ENCODE measurements at places on chromosomes 5 and 9.

GRCh38 chr9:136135326-136136126, 16.9 kb upstream of the TMEM250 start:
- no peak for DNase-seq

DNA sequence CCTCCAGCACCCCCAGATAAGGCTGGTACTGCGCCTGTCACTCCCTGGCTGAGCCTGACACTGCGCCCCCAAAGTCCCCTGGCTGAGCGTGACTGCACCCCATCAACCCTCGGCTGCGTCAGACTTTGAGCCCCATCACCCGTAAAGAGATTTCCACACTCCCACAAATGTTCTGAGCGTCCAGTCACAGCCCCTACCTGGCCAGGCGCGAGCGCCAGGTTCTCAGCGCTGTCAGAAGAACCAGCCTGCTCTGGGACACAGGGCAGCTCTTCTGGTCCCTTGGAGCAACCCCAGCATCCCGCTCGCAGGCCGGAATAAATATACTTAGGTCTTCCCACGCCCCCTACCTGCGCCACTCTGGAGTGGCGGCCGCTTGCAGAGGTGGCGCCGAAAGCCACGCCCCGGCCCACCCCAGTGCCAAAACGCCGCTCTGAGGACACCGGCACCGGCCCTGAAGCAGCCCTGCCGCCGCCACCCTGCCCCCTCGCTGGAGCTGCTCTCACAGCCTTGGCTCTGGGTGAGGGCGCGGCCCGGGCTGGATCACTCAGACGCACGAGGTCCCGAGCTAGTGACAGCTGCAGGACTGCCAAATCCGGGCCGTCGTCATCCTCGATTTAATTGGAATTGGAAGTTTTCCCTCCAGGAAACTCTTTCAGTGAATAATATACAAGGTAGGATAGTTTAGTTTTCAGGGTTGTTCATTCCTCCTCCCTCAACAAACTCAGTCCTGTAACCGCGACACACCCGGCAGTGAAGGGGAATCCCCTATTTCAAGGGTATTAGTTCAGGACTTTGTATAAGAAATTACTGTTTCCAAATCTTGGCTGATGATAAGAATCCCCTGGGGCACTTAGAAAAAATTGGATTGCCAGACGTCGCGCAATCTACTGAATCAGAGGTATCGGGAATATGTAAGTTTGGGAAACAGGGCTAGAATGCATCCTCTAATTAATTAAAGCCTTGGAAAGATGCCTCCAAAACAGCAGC, 1.2 kb upstream of the CEMIP2 start:
- DNase-seq = no peak

DNA sequence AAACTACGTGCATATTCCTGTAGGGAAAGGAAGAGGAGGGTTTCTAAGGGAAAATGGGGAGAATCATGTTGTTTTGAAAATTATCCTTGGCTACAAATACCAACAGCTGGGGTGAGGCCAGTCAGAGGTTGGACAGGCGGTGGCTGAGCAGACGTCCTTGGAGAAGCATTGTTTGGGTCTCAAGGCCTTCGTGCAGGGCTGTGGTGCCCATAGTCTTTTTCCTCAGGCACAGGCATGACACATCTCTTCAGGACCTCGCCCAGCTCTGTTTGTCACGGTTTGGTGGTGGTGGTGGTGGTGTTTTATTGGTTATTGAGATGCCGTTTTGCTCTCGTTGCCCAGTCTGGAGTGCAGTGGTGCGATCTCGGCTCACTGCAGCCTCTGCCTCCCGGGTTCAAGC, 27.8 kb upstream of the EGFL7 start:
- no peak for DNase-seq

DNA sequence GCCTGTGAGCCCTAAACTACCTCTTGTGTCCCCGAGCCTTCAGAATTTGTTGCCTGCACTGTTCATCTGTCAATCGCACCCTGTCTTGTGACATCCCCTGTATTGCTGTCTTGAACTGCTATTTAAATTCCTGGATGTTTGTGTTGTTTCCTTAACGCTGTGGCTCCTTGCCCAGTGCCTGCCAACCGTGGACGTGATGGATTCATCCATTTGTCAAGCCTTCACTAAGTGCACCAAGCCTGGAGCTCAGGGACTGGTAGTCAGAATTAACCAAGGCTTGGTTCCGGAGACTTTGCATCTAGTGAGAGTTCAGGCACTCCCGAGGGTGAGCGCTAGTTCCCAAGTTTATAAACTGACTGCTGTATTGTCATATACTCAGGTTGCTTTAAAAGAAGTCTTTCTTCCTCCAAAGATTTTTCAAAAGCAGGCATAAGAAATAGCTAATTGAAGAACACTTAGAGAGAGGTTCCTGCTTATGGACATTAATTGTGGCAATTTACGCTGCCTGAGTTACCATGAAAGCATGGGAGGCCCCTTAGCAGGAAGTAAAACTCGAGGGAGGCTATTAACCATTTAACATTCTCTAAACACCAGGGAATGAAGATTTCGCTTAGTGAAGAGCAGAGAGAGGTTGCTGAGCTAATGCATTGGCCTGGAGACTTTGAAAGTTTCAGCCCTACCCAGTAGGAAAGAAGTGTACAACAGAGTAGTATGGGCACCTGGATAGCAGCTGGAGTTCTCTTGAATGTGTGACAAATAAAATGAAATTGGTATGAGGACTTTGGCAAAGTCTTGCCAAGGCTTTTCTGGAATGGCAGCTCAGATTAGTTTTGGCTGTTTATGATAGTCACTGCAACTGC, 29.0 kb downstream of the RGS3 start:
- DNase-seq = peak; percentile 38

- DNase-seq = no peak
Observed at GRCh38 chr9:23771746-23772384, 54.2 kb downstream of the ELAVL2 start.

- no peak for DNase-seq
Observed at GRCh38 chr9:73611032-73611431, 459.4 kb downstream of the ANXA1 start.

GRCh38 chr9:96317335-96317980, 15.5 kb upstream of the HSD17B3 start:
- DNase-seq = peak; percentile 43

DNA sequence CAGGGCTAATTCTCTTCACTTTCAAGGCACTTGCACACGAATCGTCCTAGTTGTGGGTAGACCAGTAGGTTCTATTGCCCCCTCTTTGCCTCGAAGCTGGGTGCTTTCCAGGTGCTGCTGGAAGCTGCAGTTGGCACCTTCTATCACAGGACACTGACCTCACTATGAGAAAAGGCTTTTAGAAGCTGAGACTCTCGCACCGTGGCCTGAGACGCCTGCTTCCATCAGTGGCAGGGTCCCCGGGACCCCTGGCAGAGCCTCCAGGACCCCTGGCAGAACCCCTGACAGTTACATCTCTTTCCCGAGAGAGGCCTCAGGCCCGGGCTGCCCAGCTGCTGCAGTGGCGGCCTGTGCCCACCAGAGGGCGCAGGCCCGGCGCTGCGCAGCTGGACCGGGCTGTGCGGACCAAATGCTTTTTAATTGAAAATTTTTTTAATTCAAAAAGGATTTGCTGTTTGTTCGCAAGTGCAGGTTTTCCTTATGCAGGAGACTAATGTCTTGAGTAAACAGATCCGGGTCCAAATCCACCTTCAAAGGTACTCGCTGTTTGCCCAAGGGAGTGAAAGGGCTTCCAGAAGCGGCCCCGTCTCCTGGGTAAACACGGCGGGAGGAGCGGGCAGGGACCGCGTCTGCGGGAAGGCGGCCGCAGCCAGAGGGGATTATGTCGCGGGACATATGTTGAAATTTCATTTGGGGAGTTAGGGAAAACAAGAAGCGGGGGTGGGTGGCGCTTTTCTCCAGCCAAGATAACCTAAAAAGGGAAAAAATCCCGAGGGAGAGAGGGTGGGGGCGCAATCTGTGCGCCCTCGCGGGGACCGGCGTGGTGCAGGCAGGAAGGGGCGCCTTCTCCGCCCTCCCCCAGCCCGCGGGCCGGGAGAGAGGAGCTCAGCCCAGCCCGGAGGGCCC, 114.5 kb upstream of the LMX1B start:
- peak; percentile 1 for DNase-seq

- no peak for DNase-seq
Observed at GRCh38 chr9:68585034-68585761, 44.5 kb upstream of the TMEM252 start.

- DNase-seq = no peak
Observed at GRCh38 chr5:146248561-146248960, 45.2 kb downstream of the RBM27 start.

DNA sequence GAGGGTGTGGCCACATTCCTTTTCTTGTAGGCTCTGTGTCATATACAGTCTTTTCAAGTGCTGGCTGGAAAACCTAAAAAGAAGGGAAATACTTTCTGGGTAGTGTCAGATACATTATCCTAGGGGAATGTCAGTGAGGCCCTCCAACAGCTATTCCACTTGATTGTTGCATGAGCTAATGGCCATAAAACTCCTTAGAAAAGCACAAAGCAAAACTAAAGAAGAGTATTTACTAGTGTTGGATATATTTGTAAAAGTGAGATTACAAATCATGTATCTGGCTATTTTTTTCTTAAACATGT, 829 bp downstream of the ANXA1 start:
- DNase-seq = no peak

GRCh38 chr9:15403155-15403554, 19.5 kb upstream of the SNAPC3 start:
- DNase-seq = peak; percentile 10

GRCh38 chr9:134690301-134690751, 48.7 kb downstream of the COL5A1 start:
- no peak for DNase-seq

GRCh38 chr9:108002371-108002956, 512.9 kb upstream of the KLF4 start:
- DNase-seq = peak; percentile 75

GRCh38 chr5:170623576-170624181, 119.9 kb downstream of the KCNIP1 start:
- DNase-seq = peak; percentile 48

- DNase-seq = no peak
Observed at GRCh38 chr9:15764131-15764530, 211.3 kb downstream of the CCDC171 start.

DNA sequence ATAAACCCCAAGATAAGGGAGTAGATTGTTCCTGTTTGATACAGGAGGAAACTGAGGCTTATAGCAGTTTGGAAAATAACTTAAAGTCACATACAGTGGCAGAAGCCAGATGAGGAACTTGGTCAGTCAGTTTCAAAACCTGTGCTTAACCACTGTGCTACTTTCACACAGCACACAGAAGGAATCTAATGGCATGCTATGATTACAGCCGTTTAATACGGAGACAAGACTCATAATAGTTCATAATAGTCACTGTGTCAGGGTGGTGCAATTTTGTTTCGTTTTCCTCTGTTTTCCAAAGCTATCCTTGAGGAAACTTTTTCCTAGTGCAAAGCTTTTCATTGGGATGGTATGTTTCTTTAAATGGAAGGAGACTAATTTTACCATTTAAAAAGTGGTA, 112.3 kb downstream of the GCNT1 start:
- DNase-seq = peak; percentile 92

- no peak for DNase-seq
Observed at GRCh38 chr5:36066001-36066539, 612 bp downstream of the UGT3A2 start.

GRCh38 chr9:92961627-92962302, 14.4 kb downstream of the FGD3 start:
- DNase-seq = peak; percentile 21

DNA sequence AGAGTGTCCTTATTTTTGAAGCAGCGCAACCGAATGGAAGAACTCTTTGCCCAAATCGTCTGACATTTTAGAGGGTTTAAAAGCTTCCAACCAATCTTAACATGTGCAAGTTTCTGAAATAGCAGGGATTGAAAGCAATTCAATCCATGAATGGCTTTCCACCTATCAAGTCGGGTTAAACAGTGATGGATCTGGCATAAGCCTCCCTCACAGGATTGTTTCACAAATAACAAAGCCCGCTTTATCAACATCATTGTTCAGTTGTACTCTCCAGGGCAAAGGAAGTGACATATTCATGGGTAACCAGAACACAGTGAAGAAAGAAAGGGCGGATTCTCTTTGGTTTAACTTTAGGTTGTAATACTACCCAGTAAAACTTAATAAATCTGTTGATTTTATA, 497.3 kb downstream of the MTRR start:
- no peak for DNase-seq

DNA sequence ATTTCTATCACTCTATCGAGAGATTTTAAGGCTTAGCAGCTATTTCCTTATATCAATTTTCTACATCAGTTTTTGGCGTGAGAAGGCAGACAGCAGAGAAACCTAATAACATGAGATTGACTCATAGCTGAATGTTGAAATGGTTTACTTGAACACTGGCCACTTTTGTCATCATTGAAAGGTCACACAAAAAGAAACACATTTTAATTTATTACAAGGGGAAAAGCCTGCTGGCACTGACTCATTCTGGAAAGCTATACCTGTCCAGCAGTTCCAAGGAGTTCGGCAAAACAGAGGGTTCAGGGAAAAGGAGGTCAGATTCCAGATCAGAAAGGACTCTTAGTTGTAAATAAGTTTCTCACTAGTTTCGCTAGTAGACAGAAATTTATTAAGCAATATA, 566.4 kb downstream of the DNAH5 start:
- no peak for DNase-seq

DNA sequence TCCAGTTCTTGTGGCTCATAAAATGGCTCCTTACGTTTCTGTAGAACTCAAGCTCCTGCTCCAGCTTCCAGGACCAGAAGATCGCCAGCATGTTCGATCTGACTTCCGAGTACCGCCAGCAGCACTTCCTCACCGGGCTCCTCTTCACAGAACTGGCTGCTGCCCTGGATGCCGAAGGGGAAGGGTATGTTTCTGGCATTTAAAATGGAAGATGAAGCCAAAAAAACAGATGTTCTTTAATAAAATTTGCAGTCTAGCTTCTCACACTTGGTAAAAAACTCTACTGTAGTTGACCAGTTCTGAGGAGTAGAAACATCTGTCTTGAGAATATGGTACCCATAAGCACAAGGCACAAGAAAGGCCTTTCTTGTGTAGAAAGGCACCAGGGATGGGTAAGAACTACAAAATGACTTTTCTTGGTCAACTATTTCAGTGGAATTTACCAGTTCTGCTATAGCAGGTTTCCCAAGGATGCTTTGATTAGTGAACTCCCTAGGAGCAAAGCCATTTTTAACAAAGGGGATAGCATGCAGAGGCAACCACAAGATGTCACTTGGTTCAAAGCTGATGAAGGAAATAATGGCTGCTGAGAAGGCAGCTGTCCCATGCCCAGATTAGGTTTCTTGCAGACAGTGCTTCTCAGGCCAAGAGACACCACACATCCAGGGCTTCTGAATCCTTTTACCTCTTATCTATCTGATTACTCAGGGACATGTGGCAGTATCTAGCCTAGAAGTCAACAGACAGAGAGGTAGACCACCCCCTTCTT, 192.4 kb downstream of the DOCK8 start:
- DNase-seq = no peak

- DNase-seq = no peak
Observed at GRCh38 chr9:72262063-72262462, 102.9 kb downstream of the ZFAND5 start.

DNA sequence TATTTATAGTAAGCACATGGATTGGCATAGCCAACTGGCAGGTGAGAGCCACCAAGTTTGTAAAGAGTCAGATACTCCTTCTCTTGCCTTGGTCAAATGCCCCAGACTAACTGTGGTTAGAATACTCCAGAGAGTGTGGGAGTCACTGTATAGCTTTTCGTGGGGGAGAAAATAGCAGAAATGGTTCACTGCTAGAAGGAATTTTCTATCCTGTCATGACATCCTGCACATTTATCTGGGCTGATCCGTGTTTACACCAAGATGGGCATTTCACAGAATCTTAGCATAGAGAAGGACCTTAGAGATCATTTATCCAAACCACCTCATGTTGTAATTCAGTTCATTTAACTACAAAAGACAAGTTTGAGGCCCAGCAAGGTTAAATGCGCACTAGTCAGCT, 460.8 kb downstream of the ENC1 start:
- DNase-seq = no peak
